ENCODE measurements at places on chromosomes 12 and 14.

DNA sequence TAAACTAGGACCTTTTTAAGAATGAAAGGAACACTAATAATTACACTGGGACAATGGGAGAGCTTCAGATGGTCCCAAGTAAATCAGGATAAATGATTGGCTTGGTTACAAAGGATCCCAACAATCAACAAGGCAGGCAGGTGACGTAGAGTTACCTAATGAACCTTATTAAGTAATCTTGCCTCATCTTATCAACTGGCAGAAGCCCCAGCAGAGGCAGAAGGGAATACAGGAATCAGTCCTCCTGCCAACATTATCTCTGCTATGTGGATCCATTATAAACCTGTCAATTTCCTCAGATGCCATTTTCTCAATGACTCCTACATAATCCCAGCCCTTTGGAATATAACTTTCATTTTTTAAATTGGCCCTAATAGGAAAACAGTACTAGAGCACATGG, 11.4 kb downstream of the DCAF5 start:
- no peak for DNase-seq

DNA sequence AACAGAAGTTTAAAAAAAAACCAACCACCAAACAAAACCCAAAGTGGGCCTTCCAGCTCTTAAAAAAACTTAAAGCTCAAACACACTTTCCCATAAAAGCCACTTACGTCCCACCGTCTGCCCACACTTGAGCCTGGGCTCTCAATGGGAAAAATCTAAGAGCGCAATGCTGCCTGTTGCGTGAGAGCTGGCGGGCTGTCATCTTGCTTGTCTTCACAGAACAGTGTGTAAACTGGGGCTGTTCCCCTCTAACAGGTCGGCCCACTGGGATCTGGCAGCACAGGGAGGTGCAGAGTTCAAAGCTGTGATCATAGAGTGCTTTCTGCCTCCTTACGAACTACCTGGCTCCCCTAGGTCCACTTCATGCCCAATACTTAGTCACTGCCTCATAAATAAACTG, 80.0 kb downstream of the DICER1 start:
- DNase-seq = no peak

DNA sequence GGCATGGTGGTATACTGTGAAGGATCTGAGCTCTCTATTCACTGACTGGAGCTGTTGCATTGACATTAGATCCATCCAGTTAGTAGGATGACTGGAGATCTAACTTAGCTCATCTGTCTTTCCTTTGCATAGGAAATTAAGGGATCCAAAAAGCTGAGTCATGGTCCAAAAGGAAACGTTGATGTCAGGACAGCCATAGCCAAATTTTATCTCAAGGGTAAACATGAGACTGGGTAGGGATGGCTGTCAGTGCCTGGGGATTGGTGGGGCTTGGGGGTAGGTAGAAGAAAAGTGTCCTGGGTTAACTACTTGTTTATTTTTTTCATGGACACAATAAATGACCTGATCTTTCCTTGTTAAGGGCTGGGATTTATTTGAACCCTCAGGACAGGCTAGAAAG, 4.6 kb downstream of the FAM177A1 start:
- DNase-seq = no peak

GRCh38 chr12:23066095-23066494, 441.1 kb downstream of the ETNK1 start:
- no peak for DNase-seq

- DNase-seq = no peak
Measured at GRCh38 chr14:103140316-103141109, 17.3 kb downstream of the TNFAIP2 start.

- no peak for DNase-seq
Measured at GRCh38 chr12:118188690-118189371, 52.9 kb downstream of the PEBP1 start.

Measured in keratinocyte (primary cell).